ENCODE measurements at places on chromosomes 1 and 21. TPM values are rescaled to one million over a fixed set of nuclear protein-coding genes. Genes with fewer than 3 reads are reported as not detected.

PHF13 gene
- 8.2 TPM for total RNA-seq

CDK11A gene
- 15.1 TPM for total RNA-seq

NBPF4 gene
- total RNA-seq = not detected

SLAMF1 gene
- not detected for total RNA-seq

All from renal cortical epithelial cell (primary cell).